ENCODE measurements at places on chromosomes 7 and 10.

- DNase-seq, result no peak
These were observed 798 bp upstream of the MACROH2A2 start for GRCh38 chr10:70051848-70052247.

DNA sequence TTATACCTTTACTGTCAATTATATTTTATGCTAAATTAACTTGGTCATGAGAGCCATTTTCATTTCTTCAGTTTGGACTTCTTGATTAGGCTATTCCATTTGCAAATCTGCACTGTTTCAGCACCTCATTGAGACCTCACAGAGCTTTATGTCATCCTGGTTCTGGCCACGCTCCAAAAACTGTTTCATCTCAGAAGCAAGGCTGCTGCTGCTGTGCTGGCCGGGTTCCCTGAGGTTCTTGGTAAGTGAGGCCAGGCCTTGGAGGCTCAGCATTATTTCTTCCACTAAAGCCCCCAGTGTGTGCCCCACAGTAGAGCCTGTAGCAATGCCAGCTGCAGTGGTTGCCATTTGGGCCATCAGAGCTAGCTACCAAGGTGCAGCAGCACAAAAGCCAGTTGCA lies 7.8 kb upstream of the ZNF485 start:
- DNase-seq, result no peak

GRCh38 chr7:48101968-48102367 lies 12.9 kb downstream of the UPP1 start:
- no peak for DNase-seq

DNA sequence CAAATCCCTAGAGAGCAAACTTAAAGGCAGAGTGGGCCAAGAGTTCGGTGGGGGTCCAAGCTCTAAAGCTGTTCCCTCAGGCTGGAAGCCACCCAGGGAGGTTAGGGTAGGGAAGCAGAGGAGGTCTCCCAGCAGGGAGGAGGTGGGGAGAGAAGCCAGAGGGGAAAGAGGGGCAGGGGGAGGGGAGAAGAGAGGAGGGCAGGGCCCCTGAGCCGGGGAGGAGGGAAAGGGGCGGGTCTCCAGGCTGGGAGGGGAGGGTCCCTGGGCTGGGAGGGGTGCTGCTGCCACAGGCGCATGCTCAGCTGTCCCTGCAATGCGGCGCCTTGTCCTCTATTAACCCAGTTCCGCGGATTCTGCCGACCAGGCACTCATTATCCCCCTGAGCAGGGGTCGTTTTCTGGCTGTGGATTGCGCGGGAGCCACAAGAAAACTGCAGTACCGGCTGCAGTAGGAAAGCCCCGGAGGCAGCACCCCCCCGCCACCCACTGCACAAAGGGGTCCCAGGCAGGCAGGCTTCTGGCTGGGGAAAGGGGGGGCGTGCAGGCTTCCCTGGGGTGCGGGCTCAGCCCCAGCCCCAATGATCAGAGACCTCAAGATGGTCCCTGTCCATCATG lies 49.3 kb downstream of the CAMK2B start:
- DNase-seq, result no peak

- DNase-seq, result no peak
These were observed 14.6 kb upstream of the PSAP start for GRCh38 chr10:71865561-71866041.

- no peak for DNase-seq
These were observed 20.8 kb upstream of the CDK1 start for GRCh38 chr10:60757420-60757895.

GRCh38 chr7:157930926-157931466 lies 594.2 kb downstream of the DNAJB6 start:
- DNase-seq, result no peak

DNA sequence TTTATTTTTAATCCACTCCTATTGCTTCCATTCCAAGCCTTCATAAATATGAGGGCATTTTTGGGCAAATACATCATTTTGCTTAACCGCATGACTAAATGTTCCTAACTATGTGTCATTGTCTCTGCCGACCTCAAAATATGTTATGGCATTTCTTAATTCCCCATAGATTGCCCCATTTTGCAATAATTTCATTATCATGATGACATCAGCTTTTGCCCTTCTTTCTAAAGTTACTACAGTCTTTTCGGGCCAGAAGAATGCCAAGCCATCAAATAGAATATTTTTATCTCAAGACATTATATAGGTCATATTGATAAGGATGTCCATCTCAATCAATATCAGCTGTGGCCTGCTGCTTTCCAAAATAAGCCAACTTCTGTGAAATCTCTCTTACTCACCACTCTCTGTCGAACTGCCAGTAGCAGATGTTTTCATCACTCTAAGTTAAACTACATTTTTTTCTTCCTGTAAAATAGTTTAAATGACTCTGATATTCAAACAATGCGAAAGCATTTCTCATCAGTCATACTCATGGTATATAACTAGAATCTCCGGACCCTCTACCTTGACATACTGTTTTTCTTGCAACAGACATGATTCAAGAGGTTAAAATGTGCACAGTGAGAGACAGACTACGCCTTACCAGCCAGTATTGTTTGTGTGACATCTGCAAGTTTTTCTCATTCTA lies 1254.6 kb upstream of the CELF2 start:
- peak; percentile 91 for DNase-seq

GRCh38 chr10:60794953-60795352 lies 16.7 kb downstream of the CDK1 start:
- no peak for DNase-seq

DNA sequence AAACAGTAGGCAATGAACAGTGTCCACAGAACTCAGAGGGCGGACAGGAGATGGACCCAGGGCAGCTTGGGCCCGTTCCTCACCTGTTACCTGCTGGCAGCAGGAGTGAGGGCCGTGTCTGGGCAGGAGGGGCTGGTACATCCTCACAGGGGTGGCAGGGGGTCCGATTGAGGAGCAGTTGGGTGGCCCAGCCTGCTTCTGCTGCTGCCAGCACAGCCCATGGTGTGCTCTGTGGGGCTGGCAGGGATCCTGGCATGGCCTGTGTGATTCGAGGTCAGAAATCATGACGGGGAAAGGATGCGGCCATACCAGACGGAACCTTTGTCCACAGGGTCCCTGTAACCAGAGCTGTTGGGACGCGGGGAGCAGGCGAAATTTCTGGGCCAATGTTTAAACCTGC lies 49.6 kb downstream of the INPP5A start:
- no peak for DNase-seq

DNA sequence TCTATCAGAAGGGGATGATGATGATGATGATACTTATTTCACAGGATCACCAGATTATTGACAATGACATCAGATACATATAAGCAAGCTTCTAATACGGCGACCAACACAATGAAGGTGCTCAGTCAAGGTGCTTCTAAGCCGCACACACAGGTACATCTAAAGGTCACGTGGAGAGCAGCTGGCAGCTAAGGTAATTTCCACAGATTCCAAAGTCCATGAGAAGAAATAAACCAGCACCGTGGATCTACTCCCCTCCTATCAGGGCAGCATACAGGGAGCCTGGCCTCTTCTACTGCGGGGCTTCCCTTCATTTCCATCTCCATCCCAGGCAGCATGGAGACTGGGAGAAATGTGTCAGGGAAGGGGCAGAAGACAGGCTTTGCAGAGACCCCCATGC lies 37.5 kb downstream of the DENND11 start:
- no peak for DNase-seq

DNA sequence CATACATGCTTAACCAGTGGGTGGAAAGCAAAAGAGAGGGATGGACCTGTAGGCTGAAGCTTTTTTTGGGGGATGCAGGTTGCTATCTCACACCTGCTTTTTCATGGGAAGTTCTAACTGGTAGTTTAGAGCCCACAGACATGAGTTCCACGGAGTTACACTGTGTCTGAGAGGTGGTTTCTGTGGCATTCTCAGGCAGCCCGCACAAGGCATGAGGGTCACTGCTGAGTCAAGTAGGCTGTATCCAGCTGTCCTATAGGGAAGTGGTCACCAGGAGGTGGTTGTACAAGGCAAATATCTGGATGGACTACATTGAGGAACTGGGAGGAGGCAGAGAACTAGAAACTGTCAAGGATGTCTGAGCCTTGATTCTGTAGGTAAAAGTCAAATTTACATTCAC lies 351.0 kb upstream of the POM121L12 start:
- no peak for DNase-seq

- no peak for DNase-seq
These were observed 62.5 kb upstream of the ATRNL1 start for GRCh38 chr10:115030483-115031200.

- no peak for DNase-seq
These were observed 1.2 kb downstream of the EZH2 start for GRCh38 chr7:148882841-148883265.

- no peak for DNase-seq
These were observed 332.1 kb upstream of the SORCS1 start for GRCh38 chr10:107496594-107496993.

DNA sequence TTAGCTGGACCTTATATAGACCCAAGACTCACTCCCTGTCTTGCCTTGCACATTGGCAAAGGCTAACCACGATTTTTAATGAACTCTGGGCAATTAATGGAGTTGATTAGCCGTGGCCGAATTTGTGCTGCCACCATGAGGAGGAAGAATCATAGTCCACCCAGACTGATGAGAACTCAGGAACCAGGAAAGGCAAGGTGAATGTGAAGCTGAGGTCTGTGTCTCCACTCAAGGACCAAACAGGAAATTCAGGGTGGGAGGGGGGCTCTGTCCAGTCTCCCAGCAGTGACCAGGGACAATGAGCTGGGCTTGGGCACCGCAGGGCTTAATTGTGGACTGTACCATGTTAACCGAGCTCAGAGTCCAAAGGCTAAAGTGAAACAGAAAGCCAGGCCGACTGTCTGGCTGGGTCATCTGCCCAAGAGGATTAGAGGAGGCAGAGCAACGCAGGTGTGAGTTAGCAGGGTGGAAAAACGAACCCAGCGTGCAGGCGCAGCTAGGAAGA lies 127.0 kb upstream of the JCAD start:
- DNase-seq, result no peak

DNA sequence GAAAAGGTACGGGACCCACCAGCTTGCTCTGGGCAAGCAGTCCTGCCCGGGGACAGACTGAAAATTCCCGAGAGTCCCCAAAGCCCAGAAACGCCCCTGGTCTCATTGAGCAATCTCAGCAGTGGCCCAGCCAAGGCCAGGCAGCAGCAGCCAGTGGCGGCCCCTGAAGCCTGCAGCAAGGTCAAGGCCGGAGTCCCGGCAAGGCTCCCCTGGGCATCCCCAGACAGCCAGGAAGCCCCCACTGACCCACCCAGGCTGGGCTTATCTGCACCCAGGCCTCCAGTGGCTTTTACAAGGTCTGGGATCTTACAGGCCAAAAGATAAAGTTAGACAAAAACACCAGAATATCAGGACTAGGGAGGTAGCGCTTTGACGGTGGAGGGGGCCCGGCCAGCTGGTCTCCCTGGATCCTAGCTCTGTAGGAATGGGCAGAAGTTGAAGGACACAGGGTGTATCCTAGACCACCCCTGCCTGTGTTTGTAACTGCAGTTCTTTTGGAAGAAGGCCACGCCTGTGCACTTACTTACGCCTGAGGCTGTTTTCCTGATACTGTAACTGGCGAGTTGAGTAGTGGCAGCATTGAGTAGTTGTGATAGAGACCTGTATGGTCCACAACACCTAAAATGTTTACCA lies 130.5 kb upstream of the NPS start:
- DNase-seq, result no peak

GRCh38 chr7:43758029-43758821 lies at the start of gene BLVRA:
Gene BLVRA, plus strand, starts transcription at chr7:43758680. Its CDS starts 12,479 bp downstream, at chr7:43771159.
- DNase-seq, result no peak
